Vagina (tissue), 2 donors: ENCODE measurements at places on chromosomes 13 and 19. TPM values are rescaled to one million over a fixed set of nuclear protein-coding genes. Genes with fewer than 3 reads are reported as not detected.

- H3K4me1 ChIP-seq, result no peaks in the 10 kb centered on the region
- H3K36me3 ChIP-seq, result no peaks in the 10 kb centered on the region
- no peak overlapping the region for H3K4me3 ChIP-seq
These were observed 123.7 kb upstream of the WASF3 start for GRCh38 chr13:26433776-26434175.

- no peaks in the 10 kb centered on the region for H3K36me3 ChIP-seq
- no peak overlapping the region for H3K27ac ChIP-seq
- no peak for DNase-seq
These were observed 9.6 kb downstream of the MYO1F start for GRCh38 chr19:8567522-8568172.

WDR88 gene
- not detected for total RNA-seq

GRCh38 chr13:49791711-49792549, 552 bp downstream of the KPNA3 start:
- H3K36me3 ChIP-seq, result no peaks in the 10 kb centered on the region
- peaks cover 35% of the 10 kb centered on the region for H3K4me1 ChIP-seq
- peak overlapping the region; percentile 82 for H3K4me3 ChIP-seq
- peak overlapping the region; percentile 91 for H3K27ac ChIP-seq
- no peaks in the 10 kb centered on the region for H3K27me3 ChIP-seq
- DNase-seq, result no peak

DNA sequence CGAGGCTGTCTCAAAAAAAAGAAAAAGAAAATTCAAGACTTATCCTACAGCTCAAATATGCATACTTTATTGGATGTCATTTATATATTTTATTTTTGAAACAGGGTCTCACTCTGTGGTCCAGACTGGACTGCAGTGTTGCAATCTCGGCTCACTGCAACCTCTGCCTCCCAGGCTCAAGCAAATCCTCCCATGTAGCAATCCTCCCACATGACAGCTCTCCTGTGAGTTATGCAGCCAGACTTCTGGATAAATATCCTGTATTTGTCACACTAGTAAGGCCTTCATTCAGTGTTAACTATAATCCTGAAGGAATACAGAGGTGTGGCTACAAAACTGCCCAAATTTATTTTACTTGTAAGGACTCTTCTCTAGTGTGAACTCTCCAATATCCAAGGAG, 7.2 kb downstream of the ZNF552 start:
- DNase-seq, result no peak
- H3K4me3 ChIP-seq, result no peak overlapping the region
- peaks cover 14% of the 10 kb centered on the region for H3K36me3 ChIP-seq
- H3K27ac ChIP-seq, result no peak overlapping the region

IRGC gene
- total RNA-seq, result not detected

DNA sequence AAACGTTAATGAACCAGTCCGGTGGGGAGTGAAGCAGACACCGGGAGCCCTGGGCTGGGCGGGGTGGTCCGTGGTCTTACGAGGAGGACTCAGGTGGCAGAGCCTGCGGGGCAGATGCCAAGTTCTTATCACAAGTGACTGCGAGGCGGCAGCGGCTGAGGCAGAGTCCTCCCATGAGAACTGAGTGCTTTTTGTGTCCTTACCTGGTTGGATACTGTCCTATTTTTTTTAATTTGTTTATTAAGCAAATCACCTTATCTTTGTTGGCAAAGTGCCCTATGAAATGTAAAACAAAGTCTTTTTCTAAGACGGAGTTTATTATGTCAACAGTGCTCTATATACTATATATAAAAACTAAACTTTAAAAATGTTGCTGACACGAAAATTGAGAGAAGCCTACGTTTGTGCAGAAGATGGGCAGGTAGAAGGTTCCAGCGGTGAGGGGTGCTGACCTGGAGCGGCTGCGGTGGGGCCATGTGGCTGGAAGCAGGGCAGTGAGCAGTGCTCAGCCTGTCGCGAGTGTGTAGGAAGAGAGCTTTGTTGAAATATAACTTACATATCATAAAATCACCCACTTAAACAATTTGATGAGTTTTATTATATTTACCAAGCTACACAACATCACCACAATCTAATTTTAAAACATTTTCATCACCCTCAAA, 82.2 kb downstream of the ATP11A start:
- no peaks in the 10 kb centered on the region for H3K36me3 ChIP-seq
- DNase-seq, result no peak
- H3K27me3 ChIP-seq, result no peaks in the 10 kb centered on the region
- H3K27ac ChIP-seq, result no peak overlapping the region
- H3K4me3 ChIP-seq, result no peak overlapping the region

GRCh38 chr13:101626925-101627555, 174.6 kb downstream of the ITGBL1 start:
- H3K27ac ChIP-seq, result peak overlapping the region; percentile 35
- H3K4me1 ChIP-seq, result peaks cover 6% of the 10 kb centered on the region
- no peak for DNase-seq
- H3K36me3 ChIP-seq, result no peaks in the 10 kb centered on the region
- H3K27me3 ChIP-seq, result no peaks in the 10 kb centered on the region

DNA sequence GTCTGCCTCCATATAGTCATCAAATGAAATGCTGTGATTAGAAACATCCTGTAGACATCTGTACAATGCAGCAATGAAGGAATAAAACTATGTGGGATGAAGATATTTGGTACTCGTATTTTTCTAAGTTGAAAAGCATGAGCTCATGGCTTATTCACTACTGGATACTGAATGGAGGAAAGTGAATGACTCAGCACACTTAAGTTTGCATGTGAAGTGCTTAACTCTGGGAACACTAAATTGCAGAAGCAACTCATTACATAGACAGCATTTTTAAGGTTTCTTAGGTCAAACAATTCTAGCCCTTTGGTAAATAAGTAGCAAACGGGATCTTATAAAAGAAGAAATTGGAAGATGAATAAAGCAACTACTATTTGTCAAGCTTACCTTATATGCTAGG, 429.0 kb upstream of the MIR17HG start:
- H3K27me3 ChIP-seq, result no peaks in the 10 kb centered on the region
- H3K4me3 ChIP-seq, result no peak overlapping the region
- no peak for DNase-seq
- H3K27ac ChIP-seq, result no peak overlapping the region
- H3K4me1 ChIP-seq, result no peaks in the 10 kb centered on the region

DNA sequence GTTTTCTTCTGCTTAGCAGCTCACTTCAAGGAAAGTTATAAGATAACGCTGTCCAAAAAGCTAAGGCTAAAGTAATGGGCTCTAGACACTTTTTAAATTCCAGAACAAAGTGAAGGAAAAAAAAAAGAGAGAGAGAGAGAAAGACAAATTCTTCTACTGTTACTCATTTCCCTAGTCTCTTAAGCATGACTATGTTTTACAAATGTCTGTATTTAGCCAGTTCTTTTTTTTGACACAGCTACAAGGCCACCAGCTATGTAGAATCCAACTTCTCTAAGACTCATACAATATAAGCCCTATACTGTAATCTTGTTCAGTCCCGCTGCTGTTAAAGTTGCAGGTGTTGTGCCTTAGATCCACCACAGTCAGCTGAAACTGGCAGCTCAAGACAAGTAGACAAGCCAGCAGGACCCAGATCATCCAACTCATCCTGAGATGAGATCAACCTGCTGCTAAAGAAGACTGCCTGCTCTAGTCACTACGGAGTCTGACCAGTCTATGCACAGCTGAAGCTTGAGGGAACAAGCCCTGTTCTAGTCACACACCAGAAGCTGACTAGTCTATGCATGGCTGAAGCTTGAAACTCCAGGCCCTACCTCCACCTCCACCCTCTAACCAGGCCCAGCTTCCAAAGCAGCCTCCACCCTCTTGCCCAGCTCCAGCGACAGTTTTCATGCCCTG, 10.3 kb upstream of the ZNF83 start:
- DNase-seq, result no peak
- no peaks in the 10 kb centered on the region for H3K27me3 ChIP-seq
- no peaks in the 10 kb centered on the region for H3K4me1 ChIP-seq
- peaks cover 17% of the 10 kb centered on the region for H3K36me3 ChIP-seq
- H3K27ac ChIP-seq, result peak overlapping the region; percentile 36
- no peak overlapping the region for H3K4me3 ChIP-seq

- no peak overlapping the region for H3K27ac ChIP-seq
- no peak for DNase-seq
- no peaks in the 10 kb centered on the region for H3K4me1 ChIP-seq
- no peaks in the 10 kb centered on the region for H3K36me3 ChIP-seq
These were observed 227.4 kb downstream of the TUBA3C start for GRCh38 chr13:18954254-18954653.

GRCh38 chr13:64206430-64207225, 2791.0 kb upstream of the PCDH20 start:
- H3K4me3 ChIP-seq, result no peak overlapping the region
- H3K4me1 ChIP-seq, result no peaks in the 10 kb centered on the region
- no peak overlapping the region for H3K27ac ChIP-seq
- H3K36me3 ChIP-seq, result no peaks in the 10 kb centered on the region
- no peaks in the 10 kb centered on the region for H3K27me3 ChIP-seq

NDUFA3 gene
- total RNA-seq, result 79.3 TPM

DPRX gene
- not detected for total RNA-seq

- H3K36me3 ChIP-seq, result no peaks in the 10 kb centered on the region
- H3K27me3 ChIP-seq, result no peaks in the 10 kb centered on the region
- no peak overlapping the region for H3K4me3 ChIP-seq
- H3K27ac ChIP-seq, result no peak overlapping the region
These were observed 386.1 kb upstream of the NBEA start for GRCh38 chr13:34555988-34556387.

- peaks cover 17% of the 10 kb centered on the region for H3K4me1 ChIP-seq
- peak overlapping the region; percentile 58 for H3K4me3 ChIP-seq
- H3K27ac ChIP-seq, result peak overlapping the region; percentile 90
- H3K27me3 ChIP-seq, result no peaks in the 10 kb centered on the region
These were observed 14.2 kb downstream of the FBXO46 start for GRCh38 chr19:45716359-45717130.

DNA sequence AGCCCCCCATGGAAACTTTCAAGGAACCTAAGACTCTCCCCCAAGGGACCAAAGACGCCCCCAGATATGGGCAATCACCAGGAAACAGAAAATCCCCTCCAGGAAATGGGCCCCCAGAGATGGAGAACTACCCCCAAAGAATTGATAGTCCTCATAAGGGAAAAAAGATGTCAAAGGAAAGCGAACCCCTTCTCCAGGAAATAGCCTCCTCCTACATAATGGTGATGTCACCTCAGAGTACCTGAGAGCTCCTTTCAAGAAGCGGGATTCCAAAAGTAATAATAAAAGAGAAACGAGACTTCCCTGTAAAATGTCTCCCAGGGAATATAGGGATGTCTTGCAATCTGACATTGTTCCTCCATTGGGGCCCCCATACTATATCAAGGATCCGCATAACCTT, 1.1 kb downstream of the CDKN2D start:
- no peaks in the 10 kb centered on the region for H3K27me3 ChIP-seq
- no peaks in the 10 kb centered on the region for H3K36me3 ChIP-seq
- peak overlapping the region; percentile 82 for H3K27ac ChIP-seq
- peaks cover 57% of the 10 kb centered on the region for H3K4me1 ChIP-seq

ADPRHL1 gene
- 1.7 TPM for total RNA-seq

DNA sequence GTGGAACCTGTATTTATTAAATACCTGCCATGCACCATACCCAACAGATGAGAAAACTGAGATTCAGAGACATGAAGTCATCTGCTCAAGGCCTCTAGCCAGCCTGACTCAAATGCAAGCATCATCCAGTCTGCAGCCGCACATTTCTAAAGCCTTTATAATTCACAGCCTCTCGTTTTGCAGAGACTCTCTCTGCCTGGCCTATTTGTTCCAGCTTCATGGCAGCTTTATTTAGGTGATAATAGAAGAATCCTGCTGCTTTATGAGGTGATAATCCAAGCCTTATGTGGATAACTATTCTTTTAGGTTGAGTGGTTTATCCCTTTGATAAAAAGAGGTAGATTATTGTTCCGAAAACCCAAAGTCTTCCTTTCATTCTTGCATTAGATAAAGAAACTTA, 58.4 kb downstream of the OXGR1 start:
- H3K4me1 ChIP-seq, result no peaks in the 10 kb centered on the region
- H3K27me3 ChIP-seq, result no peaks in the 10 kb centered on the region
- DNase-seq, result no peak
- H3K36me3 ChIP-seq, result no peaks in the 10 kb centered on the region
- no peak overlapping the region for H3K27ac ChIP-seq

DNA sequence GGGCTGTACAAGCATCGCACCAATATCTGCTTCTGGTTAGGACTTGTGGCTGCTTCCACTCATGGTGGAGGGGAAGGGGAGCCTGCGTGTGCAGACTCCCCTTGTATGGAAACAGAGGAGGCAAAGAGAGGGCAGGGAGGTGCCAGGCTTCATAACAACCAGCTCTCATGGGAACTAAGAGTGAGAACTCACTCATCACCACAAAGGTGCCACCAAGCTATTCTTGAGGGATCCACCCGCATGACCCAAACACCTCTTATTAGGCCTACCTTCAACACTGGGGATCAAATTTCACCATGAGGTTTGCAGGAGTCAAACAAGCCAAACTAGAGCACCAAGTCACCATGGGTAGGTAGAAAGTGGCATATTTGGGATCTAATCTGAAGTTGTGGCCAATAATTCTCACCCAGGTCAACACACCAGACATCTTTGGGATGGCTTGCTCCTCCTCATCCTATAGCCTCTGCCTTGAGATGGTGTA, 46.4 kb downstream of the RUBCNL start:
- H3K4me1 ChIP-seq, result no peaks in the 10 kb centered on the region
- H3K4me3 ChIP-seq, result no peak overlapping the region
- no peaks in the 10 kb centered on the region for H3K36me3 ChIP-seq
- H3K27me3 ChIP-seq, result no peaks in the 10 kb centered on the region
- no peak overlapping the region for H3K27ac ChIP-seq

GRCh38 chr13:40221460-40222201, 444.8 kb downstream of the FOXO1 start:
- H3K4me1 ChIP-seq, result peaks cover 12% of the 10 kb centered on the region
- peak overlapping the region; percentile 73 for H3K27ac ChIP-seq
- no peaks in the 10 kb centered on the region for H3K27me3 ChIP-seq
- H3K4me3 ChIP-seq, result no peak overlapping the region
- no peak for DNase-seq

PET100 gene
- total RNA-seq, result 16.7 TPM

ZNF284 gene
- 2.2 TPM for total RNA-seq

DNA sequence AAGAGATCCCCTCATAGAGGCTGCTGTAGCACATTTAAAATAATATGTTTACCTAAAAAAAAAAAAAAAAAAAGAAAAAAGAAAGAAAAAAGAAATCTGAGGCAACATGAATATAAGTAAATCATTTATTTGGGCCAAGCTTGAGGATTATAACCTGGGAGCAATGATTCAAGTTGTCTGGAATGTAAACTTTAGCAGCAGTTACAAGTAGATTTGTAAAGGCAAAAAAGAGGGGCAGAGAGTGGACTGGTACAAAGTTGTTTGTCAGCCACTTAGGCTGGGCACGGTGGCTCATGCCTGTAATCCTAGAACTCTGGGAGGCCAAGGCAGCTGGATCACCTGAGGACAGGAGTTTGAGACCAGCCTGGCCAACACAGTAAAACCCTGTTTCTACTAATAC, 11.3 kb downstream of the ZNF43 start:
- H3K36me3 ChIP-seq, result no peaks in the 10 kb centered on the region
- no peak for DNase-seq
- peaks cover 4% of the 10 kb centered on the region for H3K4me1 ChIP-seq
- H3K27ac ChIP-seq, result no peak overlapping the region

- H3K27ac ChIP-seq, result no peak overlapping the region
- no peaks in the 10 kb centered on the region for H3K27me3 ChIP-seq
- H3K4me3 ChIP-seq, result no peak overlapping the region
- DNase-seq, result no peak
These were observed 4.4 kb upstream of the C3 start for GRCh38 chr19:6724631-6725492.
